AG10803 (cell line): ENCODE measurements at places on chromosomes 1 and 21.

DNA sequence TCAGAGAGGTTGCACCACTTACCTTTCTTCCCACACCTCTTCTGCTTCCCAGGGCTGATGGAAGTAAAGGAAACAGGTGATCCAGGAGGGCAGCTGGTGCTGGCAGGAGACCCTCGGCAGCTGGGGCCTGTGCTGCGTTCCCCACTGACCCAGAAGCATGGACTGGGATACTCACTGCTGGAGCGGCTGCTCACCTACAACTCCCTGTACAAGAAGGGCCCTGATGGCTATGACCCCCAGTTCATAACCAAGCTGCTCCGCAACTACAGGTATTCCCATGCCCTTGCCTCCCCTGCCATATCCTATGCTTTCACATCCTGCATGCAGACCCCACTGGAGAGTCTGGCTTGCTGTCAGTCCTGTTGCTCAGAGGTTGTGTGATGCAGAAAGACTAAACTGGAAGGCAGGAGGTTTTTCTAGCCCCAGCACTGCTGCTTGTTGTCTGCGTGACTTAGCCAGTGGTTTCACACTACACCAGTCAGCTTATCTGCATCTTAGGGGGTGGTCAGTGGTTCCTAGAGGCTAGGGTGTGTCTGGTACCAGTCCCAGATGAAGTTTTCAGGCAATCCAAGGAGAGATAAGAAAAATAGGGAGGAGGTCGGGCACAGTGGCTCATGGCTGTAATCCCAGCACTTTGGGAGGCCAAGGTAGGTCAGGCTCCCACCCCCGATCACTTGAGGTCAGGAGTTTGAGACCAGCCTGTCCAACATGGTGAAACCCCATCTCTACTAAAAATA, 10.2 kb downstream of the RHOC start:
- no peak for DNase-seq

DNA sequence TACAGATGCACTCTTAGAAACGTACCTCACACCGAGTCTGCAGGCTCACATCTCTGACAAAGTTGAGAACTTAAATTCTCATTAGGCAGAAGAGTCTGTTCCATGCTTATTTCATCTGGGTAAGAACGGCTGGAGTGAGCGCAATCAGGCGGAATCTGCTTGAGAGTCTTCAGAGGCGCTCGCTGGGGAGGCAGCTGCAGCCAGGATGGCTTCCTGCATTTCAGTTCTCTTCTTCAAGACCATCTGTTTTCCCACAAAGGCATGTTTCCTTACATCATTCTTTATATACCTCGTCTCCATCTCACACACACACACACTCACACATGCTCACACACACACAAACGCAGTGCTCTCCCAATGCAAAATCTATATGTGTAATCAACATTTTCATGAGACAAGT, 497.1 kb downstream of the AJAP1 start:
- no peak for DNase-seq

GRCh38 chr1:22751124-22751531, 40.5 kb downstream of the EPHB2 start:
- DNase-seq: no peak

DNA sequence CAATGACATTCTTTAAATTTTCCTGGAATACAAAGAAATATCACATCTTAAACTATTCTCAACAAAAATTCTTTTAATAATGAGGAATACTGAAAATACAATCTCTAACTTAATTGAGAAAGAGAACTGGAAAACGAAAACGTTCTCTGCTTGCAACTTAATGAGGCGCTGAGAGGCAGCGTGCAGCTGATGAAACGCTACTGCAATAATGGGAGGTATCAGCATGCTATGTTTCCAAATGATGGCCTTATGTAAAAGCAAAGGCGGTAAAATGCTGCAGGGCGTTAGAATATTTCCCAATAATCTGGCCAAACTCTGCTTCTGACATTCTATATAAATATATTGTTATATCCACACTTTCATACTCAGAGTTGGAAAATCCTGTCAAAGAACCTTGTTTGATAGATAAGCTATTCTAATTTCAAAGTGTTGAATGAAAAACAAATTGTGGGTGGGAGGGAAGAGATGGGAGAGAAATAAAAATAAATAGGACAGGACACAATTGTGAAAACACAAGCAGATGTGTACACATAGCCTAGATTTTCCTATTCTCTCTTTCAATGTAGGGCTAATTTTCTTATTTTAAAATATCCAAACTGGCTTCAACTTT, 70.9 kb downstream of the APP start:
- peak; percentile 86 for DNase-seq

- no peak for DNase-seq
Observed at GRCh38 chr1:241012708-241013340, 344.2 kb downstream of the RGS7 start.

DNA sequence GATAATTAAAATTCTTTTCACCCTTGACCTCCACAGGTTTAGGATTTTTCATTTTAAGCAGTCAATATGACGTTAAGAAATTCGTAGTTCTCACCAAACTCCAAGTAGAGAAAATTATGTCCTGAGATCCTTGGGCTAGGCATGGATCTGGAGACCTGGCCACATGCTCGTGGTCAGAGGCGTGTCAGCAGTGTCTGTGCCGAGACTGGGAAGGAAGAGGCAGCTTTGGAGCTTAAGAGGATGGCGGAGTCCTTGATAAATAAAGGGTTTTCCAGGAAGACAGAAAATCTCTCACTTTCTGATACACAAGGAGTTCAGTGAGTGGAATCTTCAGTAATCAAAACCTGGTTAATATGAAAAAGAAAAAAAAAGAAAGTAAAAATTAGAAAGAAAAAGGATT, 17.0 kb downstream of the RHOU start:
- no peak for DNase-seq

GRCh38 chr1:150562446-150563339, 13.5 kb downstream of the ADAMTSL4 start:
- no peak for DNase-seq

DNA sequence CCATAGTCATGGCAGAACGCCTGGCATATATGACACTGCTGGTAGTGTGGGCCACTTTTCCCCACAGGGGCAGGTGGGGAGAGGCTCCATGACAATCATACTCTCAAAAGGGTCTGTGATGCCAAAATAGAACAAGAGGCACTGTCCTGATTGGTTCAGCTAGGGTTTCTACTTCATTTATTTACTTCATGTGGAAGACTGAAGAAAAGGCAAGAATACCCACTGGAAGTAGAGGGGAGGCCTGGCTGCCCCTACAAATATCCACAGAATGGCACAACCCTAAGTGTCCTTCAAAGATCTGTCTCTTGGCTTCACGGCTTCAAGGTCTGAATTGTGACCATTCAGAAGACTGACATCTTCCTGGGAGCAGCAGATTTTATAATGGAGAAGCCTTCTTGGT, 4.5 kb upstream of the SFT2D2 start:
- DNase-seq: no peak

- DNase-seq: peak; percentile 44
Observed at GRCh38 chr1:219385787-219386427, 212.2 kb downstream of the LYPLAL1 start.

GRCh38 chr1:179228783-179229213, 679 bp downstream of the ABL2 start:
- DNase-seq: peak; percentile 29

- peak; percentile 79 for DNase-seq
Observed at GRCh38 chr1:39269791-39270342, 65.4 kb downstream of the MACF1 start.

DNA sequence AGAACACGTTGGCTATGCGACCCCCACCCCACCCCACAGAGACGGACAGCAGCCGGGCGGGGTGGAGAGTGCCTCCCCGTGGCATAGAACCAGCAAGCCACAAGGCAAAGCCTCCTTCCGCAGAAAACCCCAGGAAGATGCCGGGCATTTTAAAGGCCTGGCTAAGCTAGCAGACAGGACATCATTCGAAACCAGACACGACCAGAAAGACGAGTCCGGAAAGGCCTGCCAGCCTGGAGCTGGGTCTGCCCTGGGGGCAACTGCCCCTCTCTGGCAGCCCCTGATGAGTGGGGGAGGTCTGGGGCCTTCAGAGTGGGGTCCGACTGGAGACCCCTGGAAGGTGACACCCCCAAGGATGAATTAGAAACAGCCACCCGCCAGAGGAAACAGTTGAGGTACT, 8.5 kb downstream of the FTCD start:
- DNase-seq: no peak
